ENCODE measurements at places on chromosomes 7 and 10.

DNA sequence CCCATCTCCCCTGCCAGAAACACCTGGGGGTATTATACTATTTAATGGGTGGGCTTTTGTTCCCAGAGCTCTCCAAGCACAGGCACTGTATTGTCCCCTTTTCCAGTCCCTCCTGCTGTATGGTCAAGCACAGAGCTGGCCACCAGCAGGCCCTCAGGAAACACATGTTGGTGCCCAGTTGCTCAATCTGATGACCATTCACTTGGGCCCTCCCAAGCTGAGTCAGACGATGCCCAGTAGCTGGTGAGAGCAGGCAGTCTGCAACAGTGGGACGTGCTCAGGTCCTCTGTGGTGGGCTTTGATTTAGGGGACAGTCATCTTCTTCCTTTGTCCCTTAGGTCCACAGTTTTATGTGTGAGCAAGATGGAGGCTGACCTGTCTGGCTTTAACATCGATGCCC, 11.8 kb downstream of the SFXN2 start:
- DNase-seq: no peak

- no peak for DNase-seq
Observed at GRCh38 chr7:43004082-43004481, 71.9 kb downstream of the MRPL32 start.

- no peak for DNase-seq
Observed at GRCh38 chr7:750111-750905, 23.2 kb upstream of the PRKAR1B start.

DNA sequence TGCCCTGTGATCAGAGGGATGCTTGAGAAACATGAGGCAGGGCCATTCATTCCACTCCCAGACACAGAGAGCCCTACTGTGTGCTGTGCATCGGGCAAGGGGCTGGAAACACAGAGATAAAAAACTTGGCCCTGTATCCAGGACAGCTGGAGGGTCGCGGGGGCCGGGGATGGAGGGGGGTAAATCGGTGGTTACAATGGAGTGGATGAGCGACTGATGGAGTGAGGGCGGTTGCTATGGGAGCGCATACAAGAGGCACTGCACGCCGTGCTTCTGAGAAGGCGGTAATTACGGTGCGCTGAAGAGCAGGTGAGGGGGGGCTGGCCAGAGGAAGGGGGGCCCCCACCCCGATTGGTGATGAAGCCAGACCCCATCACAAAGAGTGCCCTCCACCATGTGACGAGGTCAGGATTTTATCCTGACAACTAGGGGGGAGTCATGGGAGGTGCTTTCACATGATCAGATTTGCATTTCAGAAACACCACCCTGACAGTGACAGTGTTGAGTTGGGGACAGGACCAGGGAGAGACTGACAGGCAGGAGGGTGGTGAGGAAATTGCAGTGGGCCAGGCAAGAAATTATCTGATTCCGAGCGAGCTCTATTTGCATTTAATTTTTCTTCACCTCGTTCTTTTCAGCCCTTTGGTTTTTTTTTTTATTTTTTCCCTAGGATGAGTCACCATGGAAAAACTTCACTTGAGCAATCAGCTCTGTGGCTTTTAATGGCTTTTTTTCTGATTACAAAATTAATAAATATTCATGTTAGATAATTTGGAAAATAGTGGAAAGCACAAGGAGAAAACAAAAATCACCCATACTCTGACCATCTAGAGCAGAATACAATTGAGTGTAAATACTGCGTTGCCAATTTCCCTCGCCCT, 7.8 kb downstream of the CPA5 start:
- no peak for DNase-seq

- DNase-seq: no peak
Observed at GRCh38 chr7:47538846-47539311, 43.0 kb downstream of the TNS3 start.

Data from activated CD4-positive, CD25-positive, alpha-beta regulatory T cell (primary cell).